ENCODE measurements at places on chromosomes 11 and 22.

GRCh38 chr11:69700278-69701140, 3.3 kb downstream of the FGF19 start:
- peaks cover 26% of the 10 kb centered on the region for H3K27me3 ChIP-seq
- no peaks in the 10 kb centered on the region for H3K36me3 ChIP-seq
- H3K4me1 ChIP-seq: peaks cover 7% of the 10 kb centered on the region
- no peak overlapping the region for H3K27ac ChIP-seq
- H3K4me3 ChIP-seq: no peak overlapping the region

DNA sequence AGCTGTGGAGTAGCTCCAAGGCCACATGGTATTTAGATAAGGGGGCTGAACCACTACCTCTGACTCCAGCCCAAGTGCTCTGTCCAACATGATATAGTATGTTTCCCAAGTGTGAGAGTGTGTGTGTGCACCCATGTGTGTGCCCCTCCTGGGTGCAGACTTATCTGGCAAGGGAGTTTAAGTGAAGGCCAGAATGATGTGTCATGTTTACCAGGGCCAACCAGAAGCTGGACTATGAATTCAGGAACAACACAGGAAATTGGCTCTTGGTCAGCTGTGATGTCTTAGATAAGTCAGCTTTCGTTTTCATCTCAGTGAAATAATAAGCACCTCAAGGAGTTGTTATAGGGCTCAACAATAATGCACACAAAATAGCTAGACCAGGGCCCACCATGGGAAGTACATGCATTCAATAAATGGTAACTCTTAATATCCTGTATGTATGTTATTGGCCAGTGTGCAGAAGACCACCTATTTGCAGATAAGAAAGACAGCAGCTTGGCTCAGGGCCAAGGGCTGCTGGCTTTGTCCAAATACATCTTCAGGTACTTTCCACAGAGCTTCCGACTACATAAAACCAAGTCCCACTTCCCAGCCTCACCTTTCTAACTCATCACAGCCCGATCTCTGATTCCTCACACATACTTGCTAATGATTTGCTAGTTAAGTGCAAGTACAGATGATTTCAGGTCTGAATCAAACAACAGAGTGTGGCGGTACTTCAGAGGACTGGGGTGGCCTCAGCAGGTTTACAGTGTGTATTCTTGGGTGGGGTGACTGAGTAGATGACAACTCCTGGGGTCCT, 120.9 kb downstream of the ME3 start:
- H3K27ac ChIP-seq: no peak overlapping the region
- no peak for DNase-seq
- H3K36me3 ChIP-seq: no peaks in the 10 kb centered on the region
- H3K27me3 ChIP-seq: no peaks in the 10 kb centered on the region

- H3K36me3 ChIP-seq: no peaks in the 10 kb centered on the region
- H3K4me3 ChIP-seq: no peak overlapping the region
- H3K27ac ChIP-seq: no peak overlapping the region
- H3K27me3 ChIP-seq: no peaks in the 10 kb centered on the region
- no peak for DNase-seq
These were observed 50.9 kb downstream of the RPS6KA4 start for GRCh38 chr11:64409707-64410403.

- no peaks in the 10 kb centered on the region for H3K27me3 ChIP-seq
- no peak for DNase-seq
- no peak overlapping the region for H3K27ac ChIP-seq
- H3K4me3 ChIP-seq: no peak overlapping the region
- H3K4me1 ChIP-seq: no peaks in the 10 kb centered on the region
These were observed 39.1 kb downstream of the MMP27 start for GRCh38 chr11:102666331-102666957.

DNA sequence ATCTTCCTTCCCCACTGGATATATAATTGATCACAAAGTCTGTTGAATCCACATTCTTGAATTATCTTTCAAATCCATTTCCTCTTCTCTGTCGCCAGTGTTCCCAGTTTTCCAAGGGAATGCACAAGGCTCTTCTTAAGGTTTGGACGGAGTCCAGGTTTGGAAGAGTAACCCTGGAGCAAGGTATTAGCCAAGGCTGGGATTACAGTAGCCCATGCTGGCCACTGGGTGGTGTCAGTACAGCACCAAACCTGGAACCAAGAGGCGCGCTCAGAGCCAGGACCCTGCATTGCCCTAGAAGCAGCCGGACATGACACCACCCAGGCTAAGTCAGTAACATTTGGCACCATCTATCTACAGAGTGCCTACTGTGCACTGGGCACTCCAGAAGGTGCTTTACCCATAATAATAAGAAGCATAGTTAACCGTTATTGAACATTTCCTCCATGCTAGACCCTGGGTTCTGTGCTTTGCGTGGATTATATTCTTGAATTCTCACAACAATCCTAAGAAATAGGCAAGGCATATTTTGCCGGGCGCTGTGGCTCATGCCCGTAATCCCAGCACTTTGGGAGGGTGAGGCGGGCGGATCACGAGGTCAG, 48.0 kb upstream of the CLPB start:
- no peaks in the 10 kb centered on the region for H3K27me3 ChIP-seq
- H3K4me3 ChIP-seq: no peak overlapping the region
- no peaks in the 10 kb centered on the region for H3K36me3 ChIP-seq
- no peak overlapping the region for H3K27ac ChIP-seq

DNA sequence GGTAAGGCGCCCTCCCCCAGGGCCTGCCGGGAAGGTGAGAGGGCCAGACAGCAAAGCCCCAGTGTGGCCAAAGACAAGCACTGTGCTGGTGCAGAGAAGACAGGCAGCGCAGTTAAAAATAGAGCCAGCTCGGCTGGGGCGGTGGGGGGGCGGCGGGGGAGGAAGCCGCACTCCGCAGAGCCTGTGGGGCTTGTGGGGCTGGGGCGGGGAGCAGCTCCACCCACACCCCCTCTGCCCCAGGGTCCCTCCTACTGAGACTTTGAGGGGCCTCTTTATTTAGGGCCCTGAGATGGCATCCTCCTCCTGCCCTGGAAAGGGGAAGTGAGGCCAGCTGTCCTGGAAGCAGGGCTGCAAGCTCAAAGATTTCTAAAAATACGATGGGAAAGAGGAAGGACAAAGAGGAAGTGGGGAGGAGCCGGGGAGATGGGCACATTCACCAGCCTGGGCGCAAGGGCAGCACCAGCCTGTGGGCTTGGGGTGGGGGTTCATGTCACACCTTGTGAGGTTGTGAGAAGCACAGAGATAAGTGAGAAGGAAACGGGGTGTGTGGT, 2.6 kb downstream of the CYTH4 start:
- peak overlapping the region; percentile 87 for H3K27ac ChIP-seq
- H3K27me3 ChIP-seq: no peaks in the 10 kb centered on the region
- H3K4me3 ChIP-seq: peak overlapping the region; percentile 86

DNA sequence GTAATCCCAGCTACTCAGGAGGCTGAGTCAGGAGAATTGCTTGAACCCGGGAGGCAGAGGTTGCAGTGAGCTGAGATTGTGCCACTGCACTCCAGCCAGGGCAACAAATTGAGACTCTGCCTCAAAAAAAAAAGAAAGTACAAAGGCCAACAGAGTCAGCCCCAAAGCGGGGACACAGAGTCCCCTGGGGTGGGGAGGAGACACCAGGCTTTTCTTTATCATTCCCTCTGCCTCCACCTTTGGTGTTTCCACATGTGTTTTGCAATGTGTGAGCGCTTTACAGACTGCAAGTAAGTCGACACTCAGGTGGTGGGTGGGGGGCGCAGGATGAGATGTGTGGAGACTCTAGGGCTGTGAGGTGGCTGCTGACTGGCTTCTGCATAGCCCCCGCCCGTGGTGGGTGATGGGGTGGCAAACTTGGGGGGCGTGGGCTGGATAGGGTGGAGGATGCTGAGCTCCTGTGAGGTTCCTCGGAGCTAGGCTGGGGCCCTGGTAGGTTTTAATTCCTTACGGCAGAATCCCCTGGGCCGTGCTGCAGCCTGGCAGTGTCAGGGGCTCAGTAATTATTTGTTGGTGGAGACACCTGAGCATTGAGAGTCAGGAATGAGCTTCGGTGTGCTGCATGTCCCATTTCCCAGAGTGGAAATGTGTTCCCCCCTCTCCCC, 177.2 kb downstream of the CTTN start:
- no peaks in the 10 kb centered on the region for H3K4me1 ChIP-seq
- no peaks in the 10 kb centered on the region for H3K36me3 ChIP-seq
- H3K27ac ChIP-seq: no peak overlapping the region
- no peak for DNase-seq
- no peaks in the 10 kb centered on the region for H3K27me3 ChIP-seq

DNA sequence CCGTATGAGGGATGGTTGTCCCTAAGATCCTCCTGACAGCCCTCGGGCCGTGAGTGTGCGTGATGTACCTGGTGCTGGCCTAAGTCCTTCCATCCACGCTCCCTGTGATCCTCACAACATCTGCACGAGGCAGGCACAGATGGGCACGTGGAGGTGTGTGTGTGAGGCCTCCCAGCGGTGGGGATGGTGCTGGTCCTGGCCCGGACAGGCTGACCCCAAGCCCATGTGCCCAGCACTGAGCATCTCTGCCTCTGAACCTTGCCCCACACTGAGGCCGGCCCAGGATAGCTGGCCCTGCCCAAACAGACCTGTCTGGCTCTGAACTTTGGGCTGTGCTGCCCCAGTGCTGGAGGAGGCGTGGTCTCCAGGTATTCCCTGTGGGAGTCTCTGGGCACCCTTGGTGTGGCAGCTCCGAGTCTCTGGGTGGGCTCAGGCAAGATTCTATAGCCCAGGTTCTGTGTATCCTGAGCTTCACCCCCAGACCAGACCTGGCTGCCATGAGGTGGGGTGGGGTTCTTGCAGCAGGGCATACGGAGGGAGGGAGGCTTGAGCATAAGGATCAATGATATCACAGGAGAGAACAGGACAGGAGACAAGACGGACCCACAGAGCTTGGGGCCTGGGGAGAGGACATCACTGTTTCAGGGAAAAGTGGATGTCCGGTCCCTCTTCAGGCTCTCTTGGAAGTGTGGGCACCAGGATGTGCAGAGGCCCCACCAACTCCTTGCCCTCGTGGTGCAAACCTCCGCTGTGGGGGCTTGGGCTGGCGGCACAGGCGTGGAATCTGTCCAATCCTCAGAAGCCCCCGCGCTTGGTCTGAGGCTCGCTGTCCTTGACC, 881.8 kb downstream of the BRD1 start:
- H3K36me3 ChIP-seq: no peaks in the 10 kb centered on the region
- H3K4me1 ChIP-seq: no peaks in the 10 kb centered on the region
- no peak overlapping the region for H3K27ac ChIP-seq
- no peak overlapping the region for H3K4me3 ChIP-seq
- H3K27me3 ChIP-seq: peaks cover 3% of the 10 kb centered on the region

DNA sequence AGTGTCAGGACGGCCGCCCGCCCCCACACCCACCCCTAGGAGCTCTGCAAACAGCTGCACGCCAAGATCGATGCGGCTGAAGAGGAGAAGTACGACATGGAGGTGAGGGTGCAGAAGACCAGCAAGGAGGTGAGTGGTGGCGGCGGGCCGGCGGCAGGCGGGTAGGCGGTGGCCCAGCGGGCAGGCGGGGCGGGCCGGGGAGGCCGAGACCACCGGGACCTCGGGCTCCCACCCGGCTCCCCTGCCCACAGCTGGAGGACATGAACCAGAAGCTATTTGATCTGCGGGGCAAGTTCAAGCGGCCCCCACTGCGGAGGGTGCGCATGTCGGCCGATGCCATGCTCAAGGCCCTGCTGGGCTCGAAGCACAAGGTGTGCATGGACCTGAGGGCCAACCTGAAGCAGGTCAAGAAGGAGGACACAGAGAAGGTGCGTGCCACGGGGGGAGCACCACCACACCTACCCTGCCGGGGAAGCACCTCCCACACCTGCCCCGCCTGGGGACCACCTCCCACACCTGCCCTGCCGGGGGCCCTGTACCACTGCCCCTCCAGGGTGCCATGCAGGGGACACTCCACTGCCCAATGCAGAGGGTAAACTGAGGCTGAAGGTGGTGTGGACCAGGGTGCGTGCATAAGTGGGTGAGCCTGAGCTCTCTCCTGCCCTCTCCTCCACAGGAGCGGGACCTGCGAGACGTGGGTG, 2.1 kb downstream of the TNNI2 start:
- H3K4me3 ChIP-seq: no peak overlapping the region
- H3K4me1 ChIP-seq: peaks cover 39% of the 10 kb centered on the region
- H3K27ac ChIP-seq: no peak overlapping the region
- H3K36me3 ChIP-seq: no peaks in the 10 kb centered on the region

DNA sequence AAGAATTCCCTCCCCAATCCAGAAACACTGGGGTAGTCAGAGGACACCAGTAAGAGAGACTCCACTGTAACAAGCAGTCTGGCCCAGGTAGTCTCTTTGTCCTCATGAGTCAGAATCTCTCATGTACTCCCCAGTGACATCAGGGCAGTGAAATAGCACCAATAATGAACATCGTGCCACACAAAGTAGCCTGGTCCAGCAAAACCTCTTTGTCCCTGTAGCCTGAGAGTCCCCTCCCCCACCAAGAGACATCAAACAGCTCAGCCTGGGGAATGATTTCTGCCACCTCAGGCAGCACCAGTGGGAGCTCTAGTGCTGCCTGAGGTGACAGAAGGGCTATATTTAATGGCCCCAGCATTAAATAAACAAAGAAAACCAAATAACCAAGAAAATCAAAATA, 88.1 kb downstream of the SBF2 start:
- no peaks in the 10 kb centered on the region for H3K36me3 ChIP-seq
- no peaks in the 10 kb centered on the region for H3K27me3 ChIP-seq
- H3K27ac ChIP-seq: no peak overlapping the region
- no peak for DNase-seq
- H3K4me1 ChIP-seq: no peaks in the 10 kb centered on the region

- peaks cover 5% of the 10 kb centered on the region for H3K27me3 ChIP-seq
- H3K4me1 ChIP-seq: peaks cover 47% of the 10 kb centered on the region
- DNase-seq: no peak
- peaks cover 8% of the 10 kb centered on the region for H3K36me3 ChIP-seq
- H3K4me3 ChIP-seq: no peak overlapping the region
- no peak overlapping the region for H3K27ac ChIP-seq
These were observed 9.7 kb downstream of the PDGFB start for GRCh38 chr22:39234867-39235687.

DNA sequence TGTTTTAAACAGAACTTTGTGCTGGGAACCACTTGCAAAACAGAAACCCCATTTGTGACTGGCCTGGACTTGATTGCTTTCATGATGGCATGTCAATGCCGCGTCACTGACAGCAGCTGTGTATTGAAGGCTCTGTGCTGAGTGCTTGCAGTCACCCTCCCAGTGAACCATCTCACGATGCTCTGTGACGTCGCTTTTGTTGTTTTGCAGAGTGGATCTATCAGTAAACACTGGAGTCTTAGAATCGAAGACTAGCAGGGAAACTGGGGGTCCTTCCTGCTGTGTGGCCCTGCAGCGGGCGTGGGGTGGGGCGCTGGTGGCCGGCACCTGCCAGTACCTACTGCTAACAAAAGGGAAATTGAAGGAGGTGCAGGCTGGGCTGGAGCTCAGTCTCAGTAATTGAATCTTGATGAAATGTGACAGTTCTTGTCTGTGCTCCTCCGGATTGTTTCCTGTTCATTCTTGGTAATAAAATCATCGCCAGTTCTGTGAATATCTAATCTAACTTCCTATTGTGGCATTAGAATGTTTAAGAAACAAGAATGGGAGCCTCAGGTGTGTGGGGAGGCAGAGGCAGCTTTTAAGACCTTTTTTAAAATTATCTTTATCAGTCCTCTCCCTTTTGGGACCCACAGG, 50.5 kb upstream of the PARVG start:
- DNase-seq: no peak
- H3K27me3 ChIP-seq: no peaks in the 10 kb centered on the region
- H3K4me3 ChIP-seq: no peak overlapping the region
- no peak overlapping the region for H3K27ac ChIP-seq
